ENCODE measurements at places on chromosomes 2 and 18.

GRCh38 chr2:190376591-190377245, 31.4 kb upstream of the MFSD6 start:
- no peak for DNase-seq

DNA sequence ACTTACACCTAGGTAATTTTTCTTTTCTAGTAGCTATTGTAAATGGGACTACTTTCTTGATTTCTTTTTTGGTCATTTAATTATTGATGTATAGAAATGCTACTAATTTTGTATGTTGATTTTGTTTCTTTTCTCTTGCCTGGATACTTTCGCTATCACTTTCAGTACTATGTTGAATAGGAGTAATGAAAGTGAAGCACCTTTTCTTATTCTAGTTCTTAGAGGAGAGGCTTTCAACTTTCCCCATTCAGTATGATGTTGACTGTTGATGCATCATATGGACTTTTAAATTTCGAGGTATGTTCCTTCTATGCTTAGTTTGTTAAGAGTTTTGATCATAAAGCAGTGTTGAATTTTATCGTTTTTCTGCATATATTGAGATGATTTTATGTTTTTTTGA, 142.5 kb downstream of the CDH19 start:
- no peak for DNase-seq

GRCh38 chr2:18050001-18050400, 171.5 kb downstream of the KCNS3 start:
- no peak for DNase-seq

DNA sequence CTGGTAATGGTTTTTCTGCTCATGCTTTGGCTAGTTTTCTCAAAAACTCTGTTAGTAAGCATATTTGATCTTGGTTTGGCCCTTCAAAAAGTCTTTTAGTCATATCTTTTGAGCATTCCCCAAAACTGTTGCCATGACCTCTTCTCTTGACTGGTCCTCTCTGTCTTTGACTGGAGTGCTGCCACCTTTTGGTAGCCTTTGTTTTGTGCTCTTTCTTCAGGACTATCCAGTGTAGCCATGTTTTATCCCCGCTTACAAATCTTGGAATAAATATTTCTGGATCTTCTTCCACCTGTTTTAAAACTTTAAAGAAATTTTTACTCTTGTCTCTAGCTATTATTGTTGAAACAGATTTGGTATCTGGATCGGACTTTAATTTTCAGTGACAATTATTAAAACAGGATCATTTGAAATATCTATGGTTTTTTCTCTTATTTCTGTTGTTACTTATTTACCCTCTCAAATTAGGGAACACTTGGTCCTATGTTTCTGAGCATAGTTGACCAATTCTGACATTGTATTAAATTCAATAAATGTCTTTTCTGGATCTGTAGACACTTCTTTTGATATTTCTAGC, 965 bp upstream of the ELOA2 start:
- no peak for DNase-seq

DNA sequence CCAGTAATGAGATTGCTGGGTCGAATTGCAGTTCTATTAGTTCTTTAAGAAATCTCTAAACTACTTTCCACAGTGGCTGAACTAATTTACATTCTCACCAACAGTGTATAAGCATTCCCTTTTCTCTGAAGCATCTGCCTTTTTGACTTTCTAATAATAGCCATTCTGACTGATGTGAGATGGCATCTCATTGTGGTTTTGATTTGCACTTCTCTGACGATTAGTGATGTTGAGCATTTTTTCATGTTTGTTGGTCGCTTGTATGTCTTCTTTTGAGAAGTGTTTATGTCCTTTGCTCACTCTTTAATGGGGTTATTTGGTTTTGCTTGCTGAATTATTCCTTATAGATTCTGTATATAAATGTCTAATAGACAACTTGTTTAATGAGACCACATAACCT, 69.6 kb upstream of the UGP2 start:
- DNase-seq: no peak

DNA sequence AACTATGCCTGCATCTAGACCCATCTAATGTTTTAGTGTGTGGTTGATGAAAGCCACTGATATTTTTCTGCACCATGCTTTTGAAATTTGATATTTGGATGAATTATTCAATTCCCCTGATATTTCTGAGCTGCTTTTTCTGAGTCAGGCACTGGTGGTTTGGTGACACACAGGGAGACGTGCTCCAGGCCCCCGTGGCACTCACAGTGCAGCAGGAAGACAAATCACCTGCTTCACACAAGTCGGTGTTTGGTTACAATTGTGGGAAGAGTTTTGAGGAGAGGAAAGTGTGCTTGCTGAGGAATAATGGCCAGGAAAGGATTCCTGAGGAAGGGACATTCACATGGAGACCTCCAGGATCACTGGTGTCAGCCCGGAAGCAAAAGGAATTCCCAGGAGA, 179.7 kb downstream of the ACKR3 start:
- DNase-seq: no peak

- peak; percentile 65 for DNase-seq
Measured at GRCh38 chr2:15112216-15112615, 448.9 kb downstream of the NBAS start.

- no peak for DNase-seq
Measured at GRCh38 chr2:221120643-221121042, 451.5 kb downstream of the EPHA4 start.

- no peak for DNase-seq
Measured at GRCh38 chr2:206700156-206700555, 18.0 kb downstream of the DYTN start.

GRCh38 chr2:97713296-97714083, at the start of gene ZAP70:
Gene ZAP70 (plus strand): TSS chr2:97713576. CDS start chr2:97724037, 10,461 bp downstream.
- no peak for DNase-seq

- no peak for DNase-seq
Measured at GRCh38 chr2:237888389-237888788, 29.0 kb downstream of the RAMP1 start.

DNA sequence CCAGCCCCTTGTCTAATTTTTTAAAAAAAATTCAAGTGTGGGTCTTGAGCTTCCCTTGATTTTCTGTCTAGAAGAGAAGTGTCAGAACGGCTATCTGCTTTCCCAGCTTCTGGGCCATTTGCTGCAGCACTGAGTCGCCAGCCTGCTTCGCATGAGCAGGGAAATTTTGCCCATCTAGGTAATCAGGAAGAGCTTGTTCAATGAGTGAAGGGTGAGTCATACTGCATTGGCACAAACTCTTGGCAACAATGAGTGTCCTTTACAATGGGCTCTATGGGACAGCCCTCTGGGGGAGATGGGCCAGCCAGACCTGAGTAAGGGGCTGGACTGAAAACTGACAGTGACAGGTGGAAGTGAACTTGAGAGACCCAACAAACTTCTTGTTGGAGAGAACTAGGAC, 2.4 kb upstream of the RNF144A start:
- DNase-seq: no peak

GRCh38 chr2:151297882-151298281, 8.4 kb upstream of the NMI start:
- no peak for DNase-seq
